ENCODE measurements at places on chromosomes 12 and 14. TPM values are rescaled to one million over a fixed set of nuclear protein-coding genes. Genes with fewer than 3 reads are reported as not detected.

- DNase-seq = no peak
These were observed 610.4 kb downstream of the MED13L start for GRCh38 chr12:115667116-115667515.

Gene NAA25
- total RNA-seq = 36.5 TPM

DNA sequence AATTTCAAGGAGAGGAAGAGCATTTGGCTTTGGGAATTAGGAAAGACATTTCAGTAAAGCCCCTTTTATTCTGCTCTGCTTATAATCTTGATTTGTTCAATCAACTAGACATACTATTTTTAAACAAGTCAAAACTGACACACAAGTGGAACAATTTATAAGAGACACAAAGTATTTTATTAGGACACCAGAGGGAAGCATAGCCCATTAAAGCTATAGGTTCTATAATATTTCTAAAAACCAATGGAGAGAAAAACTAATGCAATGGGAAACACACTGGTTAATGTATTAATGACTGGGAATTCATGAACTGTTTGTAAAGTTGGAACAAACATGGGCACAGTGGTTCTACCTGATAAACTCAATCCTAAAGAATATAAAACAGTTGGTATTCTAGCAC, 15.3 kb upstream of the CERS5 start:
- DNase-seq = no peak

GRCh38 chr14:32633224-32633859, 304.2 kb downstream of the AKAP6 start:
- DNase-seq = no peak

Data from B cell (primary cell).